ENCODE measurements at places on chromosomes 5 and 9.

- no peak for DNase-seq
Measured at GRCh38 chr5:103454770-103455169, 107.8 kb downstream of the NUDT12 start.

DNA sequence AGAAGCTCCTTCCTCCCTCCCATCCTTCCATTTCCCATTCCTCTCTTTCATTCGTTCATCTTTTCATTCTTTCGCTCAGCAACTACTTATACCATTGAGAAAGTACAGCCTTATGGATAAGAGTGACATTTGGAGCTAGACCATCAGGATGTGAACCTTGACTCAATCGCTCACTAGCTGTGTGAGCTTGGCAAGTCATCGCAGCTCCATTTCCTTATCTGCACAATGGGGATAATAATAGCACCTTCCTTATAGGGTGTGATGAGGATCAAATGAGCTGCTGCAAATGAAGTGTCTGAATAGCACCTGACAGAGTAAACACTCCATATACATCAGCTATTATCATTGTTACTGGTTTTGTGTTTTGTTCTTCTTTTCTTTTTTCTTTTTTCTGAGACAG, 28.1 kb upstream of the SYNPO start:
- DNase-seq, result no peak

DNA sequence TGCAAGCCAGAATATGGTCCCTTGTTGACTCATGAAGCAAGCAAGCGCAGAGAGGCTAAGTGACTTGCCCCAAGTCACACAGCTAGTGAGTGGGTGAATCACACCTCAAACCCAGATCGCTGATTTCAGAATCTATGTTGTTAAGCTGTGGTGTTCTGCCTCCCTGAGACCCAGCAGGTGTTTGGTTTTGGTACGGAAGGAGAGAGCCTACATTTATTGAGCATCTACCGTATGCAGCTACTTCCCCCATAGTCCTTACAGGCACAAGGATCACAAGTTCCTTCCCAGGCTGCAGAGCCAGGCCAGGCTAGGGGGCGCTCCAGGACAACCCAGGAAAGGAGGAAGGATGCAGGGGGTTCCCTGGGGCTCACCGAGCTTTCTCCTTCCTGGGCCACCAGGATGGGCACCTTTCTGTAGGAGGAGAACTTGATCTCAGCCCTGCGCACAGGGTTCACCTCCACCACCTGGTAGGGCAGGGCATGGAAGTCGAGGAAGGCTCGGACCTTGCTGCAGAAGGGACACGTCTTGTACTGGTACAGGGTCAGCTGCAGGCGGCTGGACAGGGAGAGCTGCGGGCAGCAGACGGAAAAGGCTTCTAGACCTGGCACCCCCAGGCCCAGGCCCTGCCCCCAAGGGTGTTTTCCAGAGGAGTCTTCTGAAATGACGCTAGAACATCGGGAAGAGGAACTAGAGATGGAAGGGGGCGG, 2.5 kb downstream of the PTGES2 start:
- DNase-seq, result peak; percentile 46

DNA sequence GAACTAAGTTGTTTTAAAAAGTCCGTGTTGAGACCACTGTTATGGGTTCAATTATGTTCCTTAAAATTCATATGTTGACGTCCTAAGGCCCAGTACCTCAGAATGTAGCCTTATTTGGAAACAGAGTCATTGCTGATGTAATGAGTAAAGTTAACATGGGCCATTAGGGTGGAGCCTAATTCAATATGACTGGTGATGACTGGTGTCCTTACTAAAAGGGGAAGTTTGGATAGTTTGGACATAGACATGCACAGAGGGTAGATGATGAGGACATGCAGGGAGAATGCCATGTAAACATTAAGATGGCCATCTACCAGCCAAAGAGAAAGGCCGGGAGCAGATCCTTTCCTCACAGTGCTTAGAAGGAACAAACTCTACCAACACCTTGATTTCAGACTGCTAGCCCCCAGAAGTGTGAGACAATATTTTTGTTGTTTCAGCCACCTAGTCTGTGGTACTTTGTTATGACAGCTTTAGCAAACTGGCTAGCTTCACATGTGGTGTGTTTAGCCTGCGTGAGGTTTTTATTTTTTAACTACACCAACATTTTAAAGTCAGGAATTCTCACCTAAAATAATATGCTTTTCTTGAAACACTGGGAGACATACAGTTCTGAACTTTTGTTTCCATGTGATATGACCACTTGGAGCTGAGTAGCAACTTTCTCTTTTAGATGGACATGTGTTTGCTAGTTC, 135.3 kb downstream of the YIPF5 start:
- no peak for DNase-seq

GRCh38 chr9:113578882-113579282, 115.4 kb downstream of the RGS3 start:
- DNase-seq, result peak; percentile 93

- DNase-seq, result peak; percentile 6
Measured at GRCh38 chr5:69329905-69330489, 2.6 kb downstream of the CCDC125 start.

GRCh38 chr9:127812936-127813675, 10.4 kb downstream of the FPGS start:
- DNase-seq, result no peak

DNA sequence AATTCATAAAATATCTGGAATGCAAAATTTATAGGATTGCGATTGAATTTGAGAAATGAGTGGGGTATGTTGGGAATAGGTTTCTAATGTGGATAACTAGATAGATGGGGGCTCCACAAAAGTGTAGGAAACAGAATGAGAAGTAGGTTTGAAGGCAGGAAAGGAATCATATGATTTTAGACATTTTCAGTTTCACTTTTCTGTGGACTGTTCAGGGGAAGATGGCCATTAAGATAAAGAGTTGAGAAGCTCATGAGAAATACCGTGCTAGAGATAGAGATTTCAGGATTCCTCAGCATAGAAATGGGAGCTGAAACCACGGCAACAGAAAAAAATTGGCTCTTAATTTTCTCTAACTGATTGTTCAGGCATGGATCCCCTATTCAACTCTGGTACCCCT, 163.4 kb upstream of the CD180 start:
- no peak for DNase-seq

DNA sequence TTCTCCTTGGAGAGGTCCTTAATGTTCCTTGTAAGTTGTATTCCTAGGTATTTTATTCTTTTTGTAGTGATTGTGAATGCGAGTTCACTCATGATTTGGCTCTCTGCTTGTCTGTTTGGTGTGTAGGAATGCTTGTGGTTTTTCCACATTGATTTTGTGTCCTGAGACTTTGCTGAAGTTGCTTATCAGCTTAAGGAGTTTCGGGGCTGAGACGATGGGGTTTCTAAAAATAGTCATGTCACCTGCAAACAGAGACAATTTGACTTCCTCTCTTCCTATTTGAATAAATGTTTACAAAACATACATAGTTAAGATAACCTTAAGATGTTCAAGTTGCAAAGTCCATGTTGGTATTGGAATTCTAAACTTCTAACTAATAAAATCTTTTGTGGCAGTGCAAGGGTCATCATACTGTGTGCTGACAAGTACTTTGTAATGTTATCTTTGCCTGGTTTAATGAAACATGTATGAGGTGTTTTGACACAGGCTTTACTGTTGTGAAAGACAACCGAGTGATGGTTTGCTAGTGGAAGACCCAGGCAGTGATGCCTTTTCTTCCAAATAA, 286.2 kb downstream of the MRPS30 start:
- DNase-seq, result no peak

DNA sequence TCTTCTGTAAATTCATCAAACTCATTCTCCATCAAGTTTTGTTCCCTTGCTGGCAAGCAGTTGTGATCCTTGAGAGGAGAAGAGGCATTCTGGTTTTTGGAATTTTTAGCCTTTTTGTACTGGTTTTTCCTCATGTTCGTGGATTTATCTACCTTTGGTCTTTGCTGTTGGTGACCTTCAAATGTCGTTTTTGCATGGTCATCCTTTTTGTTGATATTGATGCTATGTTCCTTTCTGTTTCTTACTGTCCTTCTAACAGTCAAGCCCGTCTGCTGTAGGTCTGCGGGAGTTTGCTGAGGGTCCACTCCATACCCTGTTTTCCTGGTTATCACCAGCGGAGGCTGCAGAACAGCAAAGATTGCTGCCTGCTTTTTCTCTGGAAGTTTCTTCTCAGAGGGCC, 140.9 kb downstream of the RPS23 start:
- DNase-seq, result no peak

DNA sequence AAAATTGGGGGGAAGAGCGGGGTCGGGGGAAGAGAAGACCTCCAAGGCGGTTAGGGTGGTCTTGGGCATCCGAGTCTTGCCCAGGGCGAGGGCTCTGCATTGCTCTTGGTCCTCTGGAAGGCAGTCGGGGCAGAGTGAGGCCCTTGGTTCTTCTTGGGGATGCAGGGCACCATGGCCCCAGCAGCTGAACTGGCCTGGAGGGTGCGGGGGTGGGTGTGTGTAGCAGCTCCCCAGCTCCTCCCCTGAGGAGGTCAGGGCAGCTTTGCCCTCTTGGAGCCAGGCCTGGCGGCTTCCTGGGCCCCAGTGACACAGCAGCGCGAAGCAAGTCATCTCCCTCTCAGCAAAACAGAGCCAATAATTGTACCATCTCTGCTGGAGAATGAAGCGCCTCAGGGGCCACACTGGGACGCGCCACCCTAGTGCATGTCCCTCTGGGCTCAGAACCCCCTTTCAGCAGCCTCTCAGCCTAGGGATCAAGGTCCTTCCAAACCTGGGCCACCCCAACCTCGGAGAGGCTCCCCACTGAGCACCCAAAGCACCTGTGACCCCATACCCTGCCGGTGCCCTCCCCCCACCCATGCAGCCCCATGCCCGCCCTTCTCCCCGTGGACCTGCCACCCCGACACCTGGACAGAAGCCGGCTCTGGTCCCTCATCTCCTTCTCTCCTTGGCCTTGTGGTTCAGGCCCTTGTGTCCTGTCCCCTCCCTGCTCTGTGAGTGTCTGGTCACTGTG, 10.4 kb upstream of the RXRA start:
- no peak for DNase-seq

GRCh38 chr9:27385606-27386322, 88.8 kb upstream of the EQTN start:
- DNase-seq, result peak; percentile 25

DNA sequence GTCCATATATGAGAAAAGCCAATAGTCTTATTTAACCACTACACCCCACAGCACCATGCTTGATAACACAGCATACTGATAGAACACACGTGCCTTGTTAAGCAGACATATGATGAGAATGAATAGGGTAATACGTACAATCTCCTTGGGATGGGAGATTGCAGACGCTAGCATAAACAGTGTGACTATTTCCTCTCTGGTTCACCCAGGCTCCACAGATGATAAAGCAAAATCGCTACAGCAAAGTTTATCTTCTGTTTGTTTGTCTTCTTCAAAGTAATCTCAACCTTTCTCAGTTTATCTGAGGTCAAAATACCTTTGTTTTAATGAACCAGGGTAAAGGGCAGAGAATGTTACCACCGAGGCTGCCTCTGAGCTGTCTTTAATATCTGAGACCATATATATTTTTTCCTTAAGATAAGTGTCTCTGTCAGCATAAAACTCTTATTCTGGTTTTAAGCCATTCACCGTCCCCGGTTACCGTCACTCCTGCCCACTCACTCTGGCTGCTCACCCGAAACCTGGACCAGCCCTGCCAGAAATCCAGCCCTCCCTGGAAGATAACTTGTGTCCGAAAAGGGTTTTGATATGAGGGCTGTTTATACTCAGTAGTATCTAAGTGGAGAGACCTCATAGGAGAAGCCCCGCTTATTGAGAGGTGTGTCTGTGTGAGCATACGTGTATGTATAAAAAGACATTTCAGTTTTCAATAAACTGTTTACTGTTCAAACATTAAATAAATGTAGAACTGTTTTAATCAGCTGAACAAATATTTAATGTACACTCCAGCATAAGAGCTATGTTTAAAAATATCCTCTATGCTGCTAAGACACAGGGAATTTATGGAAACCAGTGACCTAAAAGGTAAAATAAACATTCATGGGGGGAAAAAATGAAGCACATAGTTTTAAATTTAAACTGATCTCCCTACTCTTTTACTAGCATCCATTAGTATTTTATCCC, 465.4 kb downstream of the RASEF start:
- no peak for DNase-seq

- no peak for DNase-seq
Measured at GRCh38 chr5:153610009-153610408, 119.5 kb downstream of the GRIA1 start.

GRCh38 chr9:129026442-129027223, 1.5 kb downstream of the SH3GLB2 start:
- no peak for DNase-seq

DNA sequence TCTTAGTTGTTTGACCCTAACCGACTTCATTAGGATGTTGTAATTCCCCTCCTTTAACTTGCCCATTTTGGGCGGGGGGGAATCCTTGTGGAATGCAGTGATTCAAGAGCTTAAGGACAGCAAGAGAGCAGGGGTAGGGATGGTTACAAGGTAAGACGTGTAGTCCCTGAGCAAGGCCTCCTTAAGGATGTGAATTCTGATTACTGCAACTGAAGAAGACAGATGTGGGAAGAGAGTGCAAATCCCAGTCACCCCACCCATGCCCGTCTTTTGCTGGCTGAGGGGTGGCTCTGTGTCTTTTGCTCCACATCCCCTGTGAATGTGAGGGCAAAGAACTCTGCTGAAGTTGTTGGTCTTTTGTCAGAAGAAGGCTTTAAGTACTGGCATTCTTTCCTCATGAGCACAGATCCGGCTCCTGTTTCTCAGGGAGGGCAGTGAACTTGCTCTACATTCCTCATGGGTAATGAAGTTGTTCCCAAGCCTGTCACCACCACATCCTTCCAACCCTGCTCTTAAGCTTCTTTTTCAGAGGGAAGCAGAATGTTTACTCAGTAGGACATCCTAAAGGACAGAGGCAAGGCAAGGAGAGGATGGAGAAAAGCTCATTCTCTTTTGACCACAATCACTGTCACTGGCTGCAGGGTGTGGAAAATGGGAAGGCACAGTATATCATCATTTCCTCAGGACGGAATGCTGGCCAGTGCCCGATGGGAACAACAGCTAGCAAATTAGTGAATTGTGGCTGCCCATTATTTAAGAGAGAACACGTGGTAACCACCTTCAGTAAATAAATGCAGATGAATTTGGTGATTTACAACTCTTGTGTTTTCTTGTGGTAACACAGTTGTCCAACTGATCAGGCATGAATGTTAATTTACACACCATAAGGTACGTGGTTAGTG, 61.5 kb downstream of the RAI14 start:
- DNase-seq, result peak; percentile 98

DNA sequence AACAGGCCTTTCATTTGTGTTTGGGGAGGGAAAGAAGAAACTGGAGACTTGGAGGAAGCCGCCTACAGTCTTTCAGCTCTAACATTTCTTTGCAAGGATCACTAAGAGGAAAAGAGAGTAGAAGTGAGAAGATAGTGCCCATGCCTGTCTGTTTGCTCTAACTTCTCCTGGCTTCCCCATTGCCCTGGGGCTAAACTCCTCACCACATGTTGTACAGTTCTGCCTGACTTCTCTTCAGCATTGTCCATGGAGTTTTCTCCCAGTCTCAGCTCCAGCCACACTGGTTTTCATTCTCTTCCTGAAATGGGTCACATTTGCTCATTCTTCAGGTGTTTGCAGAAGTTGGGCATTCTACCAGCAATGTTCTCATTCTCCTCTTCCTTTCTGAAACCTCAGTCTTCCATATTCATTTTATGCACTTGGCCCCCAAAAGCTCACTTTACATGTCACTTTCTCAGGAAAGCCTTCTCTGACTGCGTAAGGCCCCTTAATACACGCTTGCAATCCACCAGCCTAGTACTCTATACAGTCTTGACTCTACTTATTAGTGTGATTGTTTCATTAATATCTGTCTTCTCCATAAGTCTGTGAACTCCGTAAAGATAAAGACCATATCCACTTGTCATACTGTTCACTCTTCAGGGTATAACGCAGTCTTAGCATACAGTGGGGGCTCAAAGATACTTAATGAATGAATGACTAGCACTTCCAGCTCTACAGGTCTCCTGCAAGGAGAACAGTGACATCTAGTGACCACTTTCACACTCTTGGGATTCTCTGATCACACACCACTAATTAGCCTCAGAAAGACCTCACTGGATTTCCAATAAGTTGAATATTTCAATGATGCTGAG, 40.2 kb upstream of the TRIM32 start:
- peak; percentile 36 for DNase-seq
